ENCODE measurements at places on chromosomes 5 and 9.

DNA sequence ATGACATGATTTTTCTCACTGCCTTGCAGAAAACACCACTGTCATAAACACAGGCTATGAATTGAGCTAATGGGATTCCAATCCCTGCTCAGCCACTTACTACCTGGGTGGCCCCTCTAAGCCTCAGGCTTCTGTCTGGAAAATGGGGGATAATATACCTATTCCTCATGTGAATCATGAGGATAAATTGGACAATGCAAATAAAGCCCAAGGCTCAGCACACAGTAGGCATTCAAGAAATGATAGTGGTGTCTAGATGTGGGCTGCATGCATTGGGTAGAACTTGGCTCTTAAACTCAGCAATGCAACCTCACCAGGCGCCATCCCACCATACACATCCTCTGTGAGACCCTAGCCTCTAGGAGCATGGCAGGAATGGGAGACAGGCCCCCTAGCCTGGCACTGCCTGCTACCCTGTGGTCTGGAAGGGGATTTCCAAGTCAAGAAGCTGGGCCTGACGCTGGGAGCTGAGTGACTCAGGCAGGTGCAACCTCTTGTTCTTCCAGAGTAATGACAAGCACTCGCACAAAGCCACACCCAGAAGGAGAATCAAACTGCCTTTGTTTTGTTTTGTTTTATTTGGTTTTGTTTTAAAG lies 2.3 kb upstream of the TNIP1 start:
- no peak for DNase-seq

DNA sequence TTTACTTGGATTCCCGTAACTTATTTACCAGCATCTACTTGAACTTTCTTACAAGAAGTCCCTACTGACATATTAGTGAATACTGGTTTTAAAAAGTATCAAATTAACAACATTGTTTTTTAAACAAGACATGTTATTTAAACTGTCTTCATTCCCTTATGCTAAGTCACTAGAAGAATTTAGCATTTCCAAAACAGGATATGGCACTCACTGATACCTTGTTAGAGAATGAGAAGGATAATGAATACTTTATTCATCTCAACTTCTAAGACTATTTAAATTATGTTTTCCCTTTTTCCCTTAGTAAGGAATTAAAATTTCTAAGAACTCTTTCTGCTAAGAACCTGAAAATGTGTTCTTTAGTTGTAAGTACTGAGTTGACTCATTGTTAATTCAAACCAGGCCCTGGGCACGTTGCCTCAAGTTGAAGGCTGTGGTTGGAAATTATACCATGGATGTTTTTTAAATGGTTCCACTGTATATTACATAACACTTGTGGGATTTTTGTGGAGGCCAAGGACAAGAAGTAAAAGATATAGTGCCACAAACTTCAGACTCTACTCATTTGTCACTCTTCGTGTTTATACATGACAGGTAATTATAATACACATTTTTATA lies 219.0 kb upstream of the EDIL3 start:
- DNase-seq: no peak

- no peak for DNase-seq
Measured at GRCh38 chr9:91818225-91818585, 131.8 kb downstream of the ROR2 start.

- no peak for DNase-seq
Measured at GRCh38 chr5:136656811-136657210, 291.5 kb upstream of the TRPC7 start.

GRCh38 chr9:135584934-135585333 lies 23.4 kb downstream of the PAEP start:
- no peak for DNase-seq

DNA sequence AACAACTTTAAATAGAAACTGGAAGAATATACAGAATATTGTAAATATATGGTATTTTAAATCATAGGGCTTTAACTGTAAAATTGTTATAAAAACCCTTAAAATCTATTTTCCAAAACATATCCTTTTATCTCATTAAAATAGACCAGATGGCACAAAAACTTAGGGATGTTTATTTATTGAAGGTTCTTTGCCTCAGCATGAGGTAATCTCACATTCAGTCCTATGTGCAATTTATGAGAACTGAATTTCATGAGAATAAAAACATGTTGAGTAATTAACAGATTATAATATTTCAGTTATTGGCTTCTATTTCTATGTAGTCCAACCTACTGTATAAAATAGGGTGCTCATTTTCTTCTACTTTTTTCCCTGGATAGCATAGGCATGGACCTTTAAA lies 329.2 kb upstream of the PRR16 start:
- DNase-seq: no peak

- DNase-seq: no peak
Measured at GRCh38 chr5:5981562-5981961, 396.8 kb downstream of the MED10 start.

- DNase-seq: no peak
Measured at GRCh38 chr5:3694819-3695218, 99.2 kb downstream of the IRX1 start.

GRCh38 chr5:108380531-108381349 lies 1.2 kb downstream of the FBXL17 start:
- DNase-seq: peak; percentile 53

- no peak for DNase-seq
Measured at GRCh38 chr5:122019919-122020590, 58.0 kb downstream of the LOX start.

GRCh38 chr9:129209109-129209508 lies 31.0 kb upstream of the IER5L start:
- no peak for DNase-seq

DNA sequence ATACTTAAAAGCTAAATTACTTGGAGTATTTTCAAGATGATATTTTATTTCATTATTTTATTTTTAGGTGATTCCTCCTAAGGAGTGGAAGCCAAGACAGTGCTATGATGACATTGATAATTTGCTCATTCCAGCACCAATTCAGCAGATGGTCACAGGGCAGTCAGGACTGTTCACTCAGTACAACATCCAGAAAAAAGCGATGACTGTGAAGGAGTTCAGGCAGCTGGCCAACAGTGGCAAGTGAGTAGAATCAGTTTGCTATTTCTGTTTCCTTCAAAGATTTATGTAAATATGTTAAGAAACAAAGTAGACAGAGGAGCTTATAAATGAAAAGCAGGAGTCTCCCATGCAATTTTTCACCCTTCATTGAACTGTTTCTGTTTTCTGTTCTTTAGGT lies 47.8 kb downstream of the KDM4C start:
- DNase-seq: no peak

GRCh38 chr5:154244476-154244875 lies 53.9 kb downstream of the GALNT10 start:
- no peak for DNase-seq

DNA sequence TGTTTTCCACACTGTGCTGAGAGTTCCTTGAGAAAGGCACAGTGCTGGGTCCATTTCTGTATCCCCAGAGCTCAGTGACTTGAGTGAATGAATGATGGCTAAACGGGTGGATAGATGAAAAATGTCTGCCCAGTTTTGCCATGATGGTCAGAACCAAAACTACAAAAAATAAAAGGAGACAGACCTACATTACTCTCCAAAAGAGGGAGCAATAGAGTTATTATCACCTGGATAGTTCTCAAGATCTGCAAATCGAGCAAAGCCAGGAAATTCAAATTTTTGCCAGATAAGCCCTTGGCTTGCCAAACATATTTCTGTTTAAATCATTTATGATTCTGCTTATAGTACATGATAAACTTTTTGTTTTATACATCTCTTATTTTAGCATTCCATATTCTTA lies 214.2 kb upstream of the ZNF462 start:
- DNase-seq: no peak

- DNase-seq: no peak
Measured at GRCh38 chr5:106418196-106418595, 1252.5 kb downstream of the EFNA5 start.

DNA sequence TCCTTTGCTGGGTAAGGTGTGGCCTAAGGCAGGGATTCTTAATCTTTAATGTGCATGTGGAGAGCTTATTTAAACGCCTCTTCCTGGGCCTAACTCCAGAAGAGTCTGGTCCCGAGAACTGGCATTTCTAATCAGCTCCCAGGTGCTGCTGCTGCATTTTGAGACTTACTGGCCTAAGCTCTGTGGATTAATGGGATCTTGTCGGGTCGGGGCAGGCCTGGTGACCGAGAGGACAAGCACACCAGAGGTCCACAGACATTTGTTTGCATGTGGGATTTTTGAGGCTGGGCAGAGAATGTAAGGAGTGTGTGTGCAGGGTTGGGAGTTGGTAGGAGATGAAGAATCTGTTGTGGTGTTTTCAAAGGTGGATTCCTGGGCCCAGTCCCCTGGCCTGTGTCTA lies 95.0 kb upstream of the DAP start:
- no peak for DNase-seq

GRCh38 chr5:32055891-32056866 lies 117.9 kb downstream of the GOLPH3 start:
- DNase-seq: no peak

DNA sequence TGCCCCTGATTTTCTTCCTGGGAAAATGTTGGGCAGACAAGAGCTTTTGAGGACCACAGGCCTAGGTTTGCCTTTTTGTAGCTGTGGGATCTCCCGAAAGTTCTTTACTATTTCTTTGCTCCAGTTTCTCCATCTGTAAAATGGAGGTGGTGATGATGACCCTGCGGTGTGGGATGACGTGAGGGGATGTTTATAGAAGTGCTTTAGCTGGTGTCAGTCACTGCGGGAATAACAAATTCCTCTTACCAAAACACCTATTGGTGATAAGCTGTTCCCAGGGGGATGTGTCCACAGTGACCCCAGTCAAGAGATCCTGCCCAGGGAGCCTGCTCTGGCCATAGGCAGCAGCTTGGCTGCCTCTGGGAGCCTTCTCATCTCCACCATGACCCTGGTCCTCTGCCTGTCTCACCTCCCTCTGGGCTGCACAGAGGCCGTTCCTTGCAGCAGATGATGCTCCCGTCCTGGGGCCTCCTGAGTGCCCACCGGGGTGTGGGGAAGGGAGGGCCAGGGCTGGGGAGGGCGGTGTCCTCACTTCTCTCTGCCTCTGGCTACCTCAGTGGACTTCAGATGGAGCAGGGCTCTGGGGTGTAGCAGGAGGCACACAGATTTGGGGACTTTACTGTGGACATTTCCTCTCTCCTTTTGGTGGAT lies 77.2 kb downstream of the COL15A1 start:
- no peak for DNase-seq

DNA sequence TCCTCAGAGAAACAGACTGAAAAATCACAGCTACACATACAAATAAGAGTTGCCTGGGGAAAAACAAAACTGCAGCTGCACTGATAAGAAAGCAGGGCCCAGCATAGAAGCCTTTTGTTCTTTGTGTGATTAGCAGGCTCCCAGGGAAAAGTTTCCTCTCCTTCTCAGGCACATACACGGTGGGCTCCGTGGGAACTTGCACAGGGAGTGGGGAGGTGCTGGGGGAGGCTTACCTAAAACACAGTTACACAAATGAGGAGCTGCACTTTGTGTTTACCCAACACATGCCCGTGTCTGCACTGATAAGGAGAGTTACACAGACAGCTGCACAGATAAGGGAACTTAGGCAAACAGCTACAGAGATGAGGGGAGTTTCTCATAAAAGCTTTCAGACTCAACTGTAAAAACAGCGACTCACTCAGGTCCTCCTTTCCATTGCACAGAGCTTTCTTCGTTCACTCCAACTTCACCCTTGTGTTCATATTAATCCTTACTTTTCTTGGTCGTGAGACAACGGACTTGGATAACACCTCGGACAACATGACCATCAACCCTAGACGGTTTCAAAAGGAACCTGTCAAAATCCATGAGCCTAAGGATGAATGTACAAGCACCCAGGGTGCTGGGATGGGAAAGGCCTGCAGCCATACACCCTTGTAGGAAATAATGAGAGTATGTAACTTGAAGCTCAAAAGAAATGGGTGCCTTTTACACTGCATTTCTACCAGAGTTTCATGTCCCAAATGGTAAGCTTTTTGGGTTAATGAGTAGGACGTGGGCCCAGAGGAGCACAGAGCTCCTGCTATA lies 50.8 kb downstream of the SERINC5 start:
- no peak for DNase-seq

DNA sequence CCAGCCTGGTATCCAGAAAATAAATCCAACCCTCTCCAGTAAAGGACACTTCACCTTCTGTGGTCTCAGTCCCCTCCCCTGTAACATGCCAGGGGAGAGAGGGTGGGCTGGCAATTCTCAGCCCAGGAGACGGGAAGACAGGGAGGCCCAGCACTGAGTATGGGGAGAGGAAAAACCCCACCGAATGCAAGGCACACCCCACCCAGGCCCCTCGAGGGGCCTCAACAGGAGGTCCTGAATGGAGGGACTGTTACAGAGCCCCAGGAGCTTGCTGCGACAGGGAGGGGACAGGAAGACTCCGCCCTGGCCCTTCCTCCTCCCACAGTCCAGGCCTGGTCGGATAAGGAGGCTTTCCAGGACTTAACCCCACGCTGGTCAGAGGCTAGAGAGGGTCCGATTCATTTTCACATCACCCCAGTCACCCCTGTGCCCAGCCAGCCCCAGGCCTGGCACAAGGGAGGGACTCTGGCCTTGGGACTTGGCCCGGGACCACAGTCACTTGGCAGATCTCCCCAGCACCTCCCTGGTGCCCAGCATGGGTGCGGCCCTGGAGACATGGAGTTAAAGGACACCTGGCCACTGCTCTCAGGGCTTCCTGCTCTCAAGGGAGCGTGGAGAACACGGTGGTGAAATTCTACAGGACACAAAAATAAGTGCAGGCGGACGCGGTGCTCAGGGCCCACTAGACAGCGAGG lies 44.9 kb upstream of the STXBP1 start:
- no peak for DNase-seq

DNA sequence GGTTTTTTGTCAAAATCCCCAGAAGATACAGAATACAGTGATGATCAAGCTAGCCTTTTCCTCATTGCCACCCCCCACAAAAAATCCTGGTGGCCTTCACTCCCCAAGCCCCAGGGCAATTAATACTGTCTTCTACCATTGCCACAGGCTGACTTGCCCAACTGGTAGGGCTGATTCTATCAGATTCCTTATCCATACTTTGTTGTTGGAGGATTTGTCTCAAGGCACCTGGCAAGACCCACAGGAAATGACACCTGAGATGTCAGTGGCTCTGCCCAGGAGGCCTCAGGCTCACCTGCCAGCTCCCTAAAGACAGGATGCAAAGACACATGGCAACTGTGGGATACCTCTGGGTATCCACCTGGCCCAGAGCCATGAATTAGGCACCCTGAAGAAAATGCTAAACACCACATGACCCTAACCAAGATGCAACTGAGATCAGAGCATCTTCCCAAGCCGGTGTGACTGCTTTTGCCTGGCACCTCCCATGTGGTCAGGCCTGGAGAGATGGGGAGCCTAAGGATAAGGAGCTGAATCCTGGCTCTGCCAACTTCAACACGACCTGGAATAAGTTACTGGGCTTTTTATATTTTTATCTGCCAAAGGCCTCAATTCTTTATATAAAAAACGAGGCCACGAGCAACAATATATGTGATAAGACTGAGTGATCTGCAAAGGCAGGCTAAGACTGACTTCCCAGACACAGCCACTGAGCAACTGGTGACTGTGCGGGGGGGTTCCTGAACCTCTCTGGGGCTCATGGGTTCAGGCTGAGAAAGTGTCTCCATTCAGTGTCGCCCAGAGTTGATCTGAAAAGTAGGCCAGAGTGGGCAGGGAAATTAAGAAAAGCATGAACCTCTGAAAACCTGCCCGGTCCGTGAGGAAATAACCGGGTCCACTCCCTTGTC lies 944 bp downstream of the ATOX1 start:
- DNase-seq: no peak

- no peak for DNase-seq
Measured at GRCh38 chr5:35458824-35459207, 158.8 kb upstream of the SPEF2 start.
